ENCODE measurements at places on chromosomes 3 and 15.

DNA sequence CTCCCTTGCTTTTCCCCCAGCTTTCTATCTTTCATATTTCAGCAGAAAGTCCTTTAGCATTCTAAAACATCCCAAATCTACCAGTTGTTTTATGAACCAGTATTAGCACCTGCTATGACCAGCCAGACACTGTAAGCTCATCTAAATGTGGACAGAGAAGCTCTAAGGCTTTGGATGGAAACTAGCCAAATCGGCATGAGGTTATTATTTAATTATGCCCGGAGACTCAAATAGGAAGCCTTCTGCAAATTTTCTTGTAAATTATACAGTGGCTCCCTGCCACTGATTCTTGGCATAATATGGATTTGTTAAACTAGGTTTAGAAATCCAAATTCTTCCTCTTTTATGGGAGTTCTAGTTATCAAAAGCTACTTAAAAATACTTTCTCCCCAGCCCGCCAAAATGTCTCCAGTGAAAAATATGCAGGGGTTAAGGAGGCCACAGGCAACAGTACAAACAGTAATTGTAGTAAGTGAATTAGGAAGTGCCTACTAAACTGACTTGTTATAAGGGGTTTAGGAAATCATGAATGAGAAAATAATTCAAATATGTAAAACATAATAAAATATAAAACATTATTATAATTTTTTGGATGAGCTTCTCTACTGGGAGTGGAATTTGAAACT is 15.4 kb downstream of the MYH15 start:
- DNase-seq: no peak

DNA sequence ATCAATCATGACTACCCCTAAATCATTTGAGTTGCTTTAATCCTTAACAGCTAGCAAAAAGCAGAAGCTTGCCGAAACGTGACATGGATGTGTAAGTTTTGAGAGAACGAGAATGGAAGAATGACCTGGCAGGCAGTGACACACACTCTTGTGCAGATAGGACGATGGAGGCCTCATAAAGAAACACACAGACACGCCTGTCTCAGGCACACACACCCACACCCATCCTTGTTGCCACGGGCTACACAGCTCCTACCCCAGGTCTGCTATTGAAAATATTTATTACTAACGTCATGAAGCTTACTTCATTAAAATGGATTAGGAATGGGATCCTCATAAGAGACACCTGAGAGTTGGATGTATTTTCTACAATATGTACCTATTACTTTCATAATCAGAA is 8.5 kb downstream of the MYO5C start:
- no peak for DNase-seq

- DNase-seq: no peak
Measured at GRCh38 chr3:3353153-3353552, 173.7 kb upstream of the CRBN start.

- DNase-seq: peak; percentile 21
Measured at GRCh38 chr3:187005827-187006481, 75.6 kb downstream of the ST6GAL1 start.

GRCh38 chr3:188943591-188943990 is 228.2 kb upstream of the TPRG1 start:
- DNase-seq: no peak

All from T-helper 2 cell treated with Interferon-gamma antibody and Interleukin-4, amounts not matched to agents 5 μg/mL and 100 μg/mL, for 36 hours (primary cell).